Hematopoietic multipotent progenitor cell (in vitro differentiated cells): ENCODE measurements at places on chromosomes 2 and 18. TPM values are rescaled to one million over a fixed set of nuclear protein-coding genes. Genes with fewer than 3 reads are reported as not detected.

The PSMA8 gene
- under 0.01 TPM for total RNA-seq

The GKN1 gene
- total RNA-seq, result not detected

The IL18RAP gene
- 0.27 TPM for total RNA-seq

The RSAD2 gene
- 17.2 TPM for total RNA-seq

GRCh38 chr2:59018737-59019136, 777.6 kb upstream of the FANCL start:
- no peak for DNase-seq

The NTSR2 gene
- total RNA-seq, result not detected

The PDIA6 gene
- total RNA-seq, result 60.1 TPM

DNA sequence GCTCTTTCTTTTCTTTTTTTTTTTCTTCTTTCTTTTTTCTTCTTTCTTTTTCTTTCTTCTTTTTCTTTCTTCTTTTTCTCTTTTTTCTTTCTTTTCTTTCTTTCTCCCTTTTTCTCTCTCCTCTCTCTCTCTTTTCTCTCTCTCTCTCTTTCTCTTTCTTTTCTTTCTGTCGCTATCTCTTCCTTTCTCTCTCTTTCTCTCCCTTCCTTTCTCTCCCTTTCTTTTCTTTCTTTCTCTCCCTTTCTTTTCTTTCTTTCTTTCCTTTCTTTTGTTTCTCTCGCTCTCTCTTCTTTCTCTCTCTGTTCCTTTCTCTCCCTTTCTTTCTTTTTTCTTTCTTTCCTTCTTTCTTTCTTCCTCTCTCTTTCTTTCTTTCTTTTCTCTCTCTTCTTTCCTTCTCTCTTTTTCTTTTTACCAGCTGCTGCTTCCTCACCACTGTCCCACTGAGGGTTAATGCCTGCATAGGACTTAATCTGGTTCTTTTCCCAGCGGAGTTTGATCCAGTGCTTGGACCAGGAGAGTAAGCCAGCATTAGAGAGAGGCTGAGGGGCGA, 145.4 kb upstream of the SIX2 start:
- DNase-seq, result no peak

The SIGLEC15 gene
- 6.2 TPM for total RNA-seq

- no peak for DNase-seq
Observed at GRCh38 chr2:180938451-180938850, 42.0 kb upstream of the UBE2E3 start.

The SERPINB4 gene
- not detected for total RNA-seq

GRCh38 chr2:23828256-23828980, 98.5 kb downstream of the ATAD2B start:
- no peak for DNase-seq

DNA sequence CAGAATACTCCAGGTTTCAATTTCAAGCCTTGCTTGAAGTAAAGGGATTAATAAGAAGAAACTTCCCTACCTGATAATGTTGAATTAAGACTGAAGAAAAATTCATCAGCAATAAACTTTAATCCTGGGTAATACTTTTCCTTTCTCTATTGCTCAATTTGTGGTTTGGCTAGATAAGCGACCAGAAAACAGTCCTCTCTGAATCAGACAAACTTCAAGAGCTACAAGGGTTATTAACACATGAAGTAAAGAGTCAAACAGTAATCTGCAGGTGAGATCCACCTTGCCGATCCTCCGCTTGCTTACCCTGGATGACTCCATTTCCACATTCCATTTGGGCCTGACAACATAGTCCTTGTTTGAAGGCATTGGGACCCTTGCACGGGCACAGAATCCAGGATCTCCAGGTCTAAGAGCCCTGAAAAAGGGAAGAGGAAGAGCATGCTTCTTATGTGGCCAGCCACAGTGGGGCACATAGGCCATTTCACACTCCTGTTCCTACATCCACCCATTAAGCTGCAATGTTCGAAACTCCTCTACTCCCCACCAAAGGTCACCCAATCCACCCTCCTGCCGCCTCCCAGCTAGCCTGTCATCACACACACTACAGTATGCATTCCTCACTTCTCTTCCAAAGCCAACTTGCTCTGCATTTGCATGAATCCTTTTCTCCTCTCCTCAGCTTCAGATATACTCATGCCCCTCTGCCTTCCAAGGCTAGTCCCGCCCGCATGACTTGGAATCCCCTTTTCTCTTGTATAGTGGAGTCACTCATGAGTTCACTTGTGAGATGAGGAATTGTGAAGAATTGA, 39.8 kb downstream of the IWS1 start:
- no peak for DNase-seq

DNA sequence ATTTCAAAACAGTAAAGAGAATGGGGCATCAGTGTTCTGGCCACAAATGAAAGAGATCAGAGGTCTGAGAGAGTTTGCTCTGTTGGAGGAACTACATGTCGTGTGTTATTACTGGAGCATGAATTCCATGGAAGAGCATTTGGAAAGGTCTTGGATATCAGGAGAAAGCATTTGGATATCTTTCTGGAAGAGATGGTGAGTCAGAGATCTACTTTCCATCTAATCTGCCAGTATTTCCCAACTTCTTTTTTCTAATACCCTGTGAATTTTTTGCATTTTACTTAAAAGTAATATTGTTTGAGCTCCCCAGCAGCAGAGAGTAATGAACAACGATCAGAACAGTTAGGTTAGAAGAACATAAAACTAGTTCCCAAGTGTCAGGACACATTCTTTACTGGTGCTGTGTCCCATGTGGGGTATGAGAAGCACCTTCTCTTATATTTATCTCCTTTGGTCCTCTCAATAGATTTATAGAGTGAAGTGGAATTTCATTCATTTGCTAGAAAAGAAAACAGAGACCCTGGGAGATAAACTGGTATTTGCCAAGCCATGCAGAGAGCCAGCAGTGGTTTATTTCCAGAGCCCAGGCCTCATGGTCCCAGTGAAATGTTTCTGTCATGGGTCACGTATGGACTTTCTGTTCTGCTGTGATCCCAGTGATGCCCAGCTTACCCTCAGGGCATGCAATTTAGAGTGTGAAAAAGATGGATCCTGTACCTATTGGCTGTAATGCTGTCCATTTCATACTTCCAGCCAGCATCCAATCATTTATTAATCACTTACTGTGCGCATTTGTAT, 130.8 kb upstream of the NT5C1B start:
- no peak for DNase-seq

GRCh38 chr2:164952057-164952702, 3.1 kb downstream of the SLC38A11 start:
- no peak for DNase-seq

The BOLL gene
- total RNA-seq, result not detected

- no peak for DNase-seq
Observed at GRCh38 chr2:97617911-97618310, 28.0 kb upstream of the COX5B start.

The G6PC2 gene
- under 0.01 TPM for total RNA-seq

DNA sequence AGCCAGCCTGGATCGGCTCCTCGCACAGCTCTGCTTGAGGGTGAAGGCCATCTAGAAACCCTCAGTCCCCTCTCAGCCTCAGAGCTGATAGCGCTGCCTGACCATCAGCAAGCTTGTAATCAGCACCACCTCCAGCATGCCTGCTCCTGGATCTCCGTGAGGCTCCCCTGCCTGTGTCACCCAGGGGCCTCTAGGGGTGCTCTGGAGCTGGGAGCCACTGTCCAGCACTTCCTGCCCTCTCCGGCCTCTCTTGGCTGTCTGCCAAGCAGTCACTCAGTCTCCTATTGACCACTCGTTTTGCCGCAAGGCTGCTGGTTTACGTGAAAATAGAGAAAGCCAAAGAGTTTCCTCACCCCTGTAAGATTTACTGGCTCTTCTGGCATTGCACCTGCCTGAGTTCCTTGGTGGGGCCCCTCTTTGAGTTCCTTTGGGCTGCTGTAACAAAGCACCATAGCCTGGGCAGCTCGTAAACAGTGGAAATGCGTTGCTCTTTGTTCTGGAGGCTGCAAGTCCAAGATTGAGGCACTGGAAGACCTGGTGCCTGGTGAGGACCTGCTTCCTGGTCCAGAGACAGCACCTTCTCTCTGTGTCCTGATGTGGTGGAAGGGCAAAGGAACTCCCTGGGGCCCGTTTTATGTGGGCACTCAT, 17.9 kb downstream of the CAPN10 start:
- DNase-seq, result no peak

GRCh38 chr2:168416555-168416954, 39.5 kb upstream of the CERS6 start:
- no peak for DNase-seq

DNA sequence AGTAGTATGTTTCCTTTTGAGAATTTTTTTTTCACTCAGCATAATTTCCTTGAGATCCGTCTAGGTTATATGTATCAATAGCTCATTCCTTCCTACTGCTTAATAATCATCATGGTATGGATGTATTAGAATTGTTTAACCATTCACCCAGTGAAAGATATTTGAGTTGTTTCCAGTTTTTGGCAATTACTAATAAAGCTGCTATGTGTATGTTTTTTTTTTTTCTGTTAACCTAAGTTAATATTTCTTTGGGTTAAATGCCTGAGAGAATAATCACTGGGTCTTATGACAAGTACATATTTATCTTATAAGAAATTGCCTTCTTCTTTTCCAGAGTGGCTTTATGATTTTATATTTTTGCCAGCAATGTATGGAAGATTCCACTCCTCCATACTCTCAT, 96.4 kb upstream of the ST6GAL2 start:
- DNase-seq, result no peak

- no peak for DNase-seq
Observed at GRCh38 chr2:163647300-163647699, 88.5 kb downstream of the FIGN start.

GRCh38 chr2:240930631-240931318, 24.6 kb downstream of the CROCC2 start:
- DNase-seq, result no peak
